ENCODE measurements at places on chromosomes 2 and 18. TPM values are rescaled to one million over a fixed set of nuclear protein-coding genes. Genes with fewer than 3 reads are reported as not detected.

OBSL1 gene
- total RNA-seq = 60.4 TPM

TFCP2L1 gene
- total RNA-seq = not detected

SOWAHC gene
- total RNA-seq = 17.7 TPM

CABLES1 gene
- 16.8 TPM for total RNA-seq

WDR54 gene
- total RNA-seq = 21.2 TPM

HES6 gene
- total RNA-seq = 4.0 TPM

CTLA4 gene
- not detected for total RNA-seq

LRRTM1 gene
- total RNA-seq = 0.29 TPM

RTTN gene
- total RNA-seq = 11.2 TPM

TGFA gene
- not detected for total RNA-seq

NCK2 gene
- total RNA-seq = 26.8 TPM

KYNU gene
- total RNA-seq = 10.9 TPM

CRYBA2 gene
- total RNA-seq = not detected

CDH19 gene
- not detected for total RNA-seq

MAP3K19 gene
- not detected for total RNA-seq

HOXD9 gene
- total RNA-seq = 0.36 TPM

ADRA2B gene
- under 0.01 TPM for total RNA-seq

MATN3 gene
- 2.4 TPM for total RNA-seq

KCNJ13 gene
- total RNA-seq = not detected

MEP1B gene
- not detected for total RNA-seq

MEMO1 gene
- total RNA-seq = 37.6 TPM

DCDC2C gene
- not detected for total RNA-seq

ARHGAP15 gene
- 0.88 TPM for total RNA-seq

CHST10 gene
- 11.8 TPM for total RNA-seq

MTX2 gene
- 14.4 TPM for total RNA-seq

RASGRP3 gene
- total RNA-seq = 0.72 TPM

CYP27A1 gene
- 25.0 TPM for total RNA-seq

IWS1 gene
- total RNA-seq = 36.6 TPM

ADAM23 gene
- total RNA-seq = 0.29 TPM

SLC4A5 gene
- 2.7 TPM for total RNA-seq

TDRD15 gene
- total RNA-seq = not detected

SERPINB12 gene
- total RNA-seq = not detected

UGT1A8 gene
- total RNA-seq = not detected

NEURL3 gene
- 0.29 TPM for total RNA-seq

TMEM247 gene
- total RNA-seq = not detected

CXCR1 gene
- not detected for total RNA-seq

MAP2 gene
- total RNA-seq = 2.2 TPM

NEUROD1 gene
- total RNA-seq = not detected

REL gene
- 6.2 TPM for total RNA-seq

ABCB11 gene
- total RNA-seq = under 0.01 TPM

CHRNG gene
- total RNA-seq = not detected

UGT1A7 gene
- not detected for total RNA-seq

MYO1B gene
- total RNA-seq = 246 TPM

FRZB gene
- total RNA-seq = 0.36 TPM

BOLL gene
- not detected for total RNA-seq

ASPRV1 gene
- 0.29 TPM for total RNA-seq

TMEM163 gene
- total RNA-seq = under 0.01 TPM

CAPN14 gene
- under 0.01 TPM for total RNA-seq

PLEK gene
- 0.36 TPM for total RNA-seq

PIEZO2 gene
- 46.7 TPM for total RNA-seq

Measured in osteoblast (primary cell).